ENCODE measurements at places on chromosomes 12 and 14. TPM values are rescaled to one million over a fixed set of nuclear protein-coding genes. Genes with fewer than 3 reads are reported as not detected.

The FAM186B gene
- 0.21 TPM for total RNA-seq

DNA sequence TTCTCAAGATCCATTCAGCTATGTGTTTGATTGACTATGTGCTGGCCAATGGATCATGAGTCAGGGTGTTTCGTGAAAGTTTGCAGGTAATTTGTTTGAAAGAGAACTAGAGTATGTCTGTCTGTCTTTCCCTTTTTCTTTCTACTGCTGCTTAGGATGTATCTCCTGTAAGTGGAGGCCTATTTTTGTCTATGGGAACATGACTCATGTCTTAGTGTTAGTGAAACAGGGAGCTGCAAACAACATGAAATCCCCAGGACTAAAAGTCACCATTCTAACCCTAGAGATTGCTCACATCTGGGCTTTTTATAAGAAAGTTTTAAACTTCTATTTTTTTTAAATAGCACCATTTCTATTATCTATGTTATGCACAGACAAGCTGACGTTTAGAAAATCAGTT lies 333.0 kb downstream of the CCER1 start:
- no peaks in the 10 kb centered on the region for H3K36me3 ChIP-seq
- DNase-seq = no peak

- H3K27me3 ChIP-seq = no peaks in the 10 kb centered on the region
- peaks cover 8% of the 10 kb centered on the region for H3K4me1 ChIP-seq
- no peak overlapping the region for H3K4me3 ChIP-seq
- H3K27ac ChIP-seq = no peak overlapping the region
- H3K36me3 ChIP-seq = no peaks in the 10 kb centered on the region
- DNase-seq = no peak
Observed at GRCh38 chr14:84622357-84622756, 907.6 kb upstream of the FLRT2 start.

The DEPDC4 gene
- total RNA-seq = 5.5 TPM

GRCh38 chr12:116455540-116456329 lies 103.4 kb upstream of the MAP1LC3B2 start:
- H3K36me3 ChIP-seq = no peaks in the 10 kb centered on the region
- no peak overlapping the region for H3K27ac ChIP-seq
- H3K4me3 ChIP-seq = no peak overlapping the region
- no peaks in the 10 kb centered on the region for H3K27me3 ChIP-seq

All from WTC11 (cell line).